Activated CD4-positive, CD25-positive, alpha-beta regulatory T cell treated with anti-CD3 and anti-CD28 coated beads, Interleukin-2, amount 50 U/mL, for 16 hours (primary cell): ENCODE measurements at places on chromosomes 6 and 20.

DNA sequence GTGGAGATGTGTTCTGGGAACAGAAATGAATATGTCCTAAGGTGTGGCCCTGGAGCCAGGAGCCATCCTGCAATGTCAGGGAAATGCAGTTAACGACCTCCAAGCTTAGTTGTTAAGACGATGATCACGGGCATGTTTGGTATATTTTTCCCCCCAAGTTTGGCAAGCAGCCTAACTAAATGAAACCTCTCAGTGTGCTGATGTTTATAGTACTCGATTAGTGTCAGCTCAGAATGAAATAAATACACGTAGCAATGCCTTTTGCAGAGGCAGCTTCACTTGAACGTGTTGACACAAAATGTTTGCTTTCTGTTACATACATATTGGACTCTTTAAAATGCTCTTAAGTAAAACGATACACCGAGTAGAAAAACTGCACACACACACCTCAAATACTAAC, 76.2 kb upstream of the OLIG3 start:
- DNase-seq, result no peak

DNA sequence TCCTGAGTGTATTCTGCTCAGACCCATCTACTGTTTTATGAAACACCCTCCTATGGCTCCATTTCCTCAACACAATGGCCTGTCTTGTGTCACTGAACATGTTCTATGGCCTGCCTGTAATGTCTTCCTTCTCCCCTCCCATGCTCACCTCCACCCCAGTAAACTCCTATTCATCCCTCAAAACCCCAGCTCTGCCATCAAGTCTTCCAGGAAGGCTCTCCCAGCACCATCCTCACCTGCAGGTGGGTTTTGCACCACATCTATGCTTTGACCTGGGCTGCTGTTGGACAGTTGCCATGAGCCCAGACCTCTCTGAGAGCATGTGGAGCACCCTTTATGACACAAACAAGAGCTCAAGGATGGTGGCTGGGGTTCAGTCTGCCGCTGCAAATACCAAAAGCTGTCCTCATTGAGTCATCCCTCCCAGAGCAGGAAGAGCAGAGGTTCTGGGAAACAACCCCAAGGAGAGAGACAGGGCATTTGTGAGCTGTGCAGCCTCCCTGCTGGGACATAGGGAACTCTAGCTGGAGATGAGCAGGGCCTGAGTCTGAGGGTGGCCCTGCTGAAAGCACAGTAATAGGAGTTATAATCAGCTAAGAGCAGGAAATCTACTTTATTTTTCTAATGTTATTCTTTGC, 93.8 kb upstream of the CD93 start:
- DNase-seq, result no peak

DNA sequence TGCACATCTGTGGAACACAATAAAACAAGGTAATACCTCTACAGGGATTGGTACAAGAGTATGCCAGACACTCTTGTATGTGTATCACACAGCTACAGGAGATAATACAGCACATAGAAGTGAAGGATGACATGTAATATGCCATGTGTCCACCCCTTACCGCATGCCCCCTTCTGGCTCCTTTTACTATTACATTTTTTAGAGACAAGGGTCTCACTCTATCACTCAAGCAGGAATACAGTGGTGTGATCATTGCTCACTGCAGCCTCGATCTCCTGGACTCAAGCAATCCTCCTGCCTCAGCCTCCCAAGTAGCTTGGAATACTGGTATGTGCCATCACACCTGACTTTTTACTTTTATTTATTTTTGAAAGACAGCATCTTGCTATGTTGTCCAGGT, 4.2 kb upstream of the NCR3 start:
- DNase-seq, result no peak

DNA sequence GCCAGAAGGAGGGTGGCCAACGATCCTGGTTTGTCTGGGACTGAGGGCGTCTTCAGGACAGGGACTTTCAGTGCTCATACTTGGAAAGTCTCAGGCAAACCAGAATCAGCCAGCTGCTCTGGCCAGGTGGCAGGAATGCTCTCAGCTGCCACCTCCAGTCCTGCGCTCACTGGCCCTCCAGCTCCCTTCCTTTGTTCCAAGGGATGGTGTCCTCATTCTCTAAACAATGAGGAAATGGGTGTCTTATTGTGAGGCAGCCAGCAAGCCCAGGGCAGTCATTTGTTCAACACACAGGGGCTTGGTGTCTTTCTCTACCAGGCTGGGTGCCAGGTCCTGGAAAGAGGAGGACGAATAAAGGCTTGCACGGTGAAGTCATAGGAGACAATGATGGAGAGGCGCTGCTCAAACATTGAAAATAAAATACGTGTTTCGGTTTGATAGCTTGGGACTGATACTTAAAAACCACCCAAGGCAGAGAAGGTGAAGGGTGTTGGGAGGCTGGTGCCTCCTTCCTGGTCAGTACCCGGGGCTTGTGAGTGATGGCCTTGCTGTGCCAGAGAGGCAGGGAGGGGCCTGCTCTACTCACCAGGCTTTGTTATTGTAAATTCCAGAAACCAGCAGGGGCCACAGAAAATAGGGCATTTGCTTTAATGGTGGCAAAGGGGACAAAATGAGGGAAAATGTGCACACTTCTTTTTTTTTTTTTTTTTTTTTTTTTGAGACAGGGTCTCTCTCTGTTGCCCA, 11.3 kb upstream of the TMEM181 start:
- no peak for DNase-seq

DNA sequence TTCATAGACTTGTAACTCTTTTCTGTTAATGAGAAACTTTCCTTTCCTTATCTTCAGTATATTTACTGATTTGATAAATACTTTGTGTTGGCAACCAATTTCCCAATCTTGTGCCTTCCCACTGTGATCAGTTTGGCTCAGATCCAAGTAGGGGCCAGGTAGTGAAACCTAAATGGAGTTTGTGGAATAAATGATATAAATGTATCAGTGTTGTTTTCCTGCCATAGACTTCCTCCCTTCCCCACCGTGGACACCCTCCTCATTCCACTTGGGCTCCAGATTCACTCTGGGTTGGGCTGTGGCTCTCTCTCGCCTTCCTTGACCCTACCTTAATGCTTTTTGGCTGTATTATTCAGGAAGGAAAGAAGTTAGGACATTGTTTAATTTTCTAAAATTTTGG, 1.3 kb downstream of the ZKSCAN3 start:
- no peak for DNase-seq

DNA sequence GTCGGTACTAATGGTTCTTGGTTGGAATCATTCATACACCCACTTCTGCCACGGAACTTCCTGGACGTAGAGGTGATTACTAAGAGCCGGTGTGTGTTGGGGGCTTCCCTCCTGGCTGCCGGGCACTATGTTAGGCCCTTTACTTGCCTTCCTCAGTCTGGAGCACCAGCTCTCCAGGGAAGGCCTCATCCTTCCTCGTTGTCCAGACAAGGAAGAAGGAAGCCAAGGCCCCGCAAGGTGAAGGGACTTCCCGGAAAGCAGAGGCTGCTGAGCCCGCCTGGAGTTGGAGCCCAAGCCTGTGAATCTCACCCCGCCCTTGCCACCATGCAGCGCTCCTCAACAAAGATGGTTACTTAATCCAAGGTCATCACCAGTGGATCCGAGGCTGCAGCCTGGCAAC, 26.2 kb downstream of the AAR2 start:
- DNase-seq, result no peak
